ENCODE measurements at places on chromosomes 5 and 9. TPM values are rescaled to one million over a fixed set of nuclear protein-coding genes. Genes with fewer than 3 reads are reported as not detected.

GRCh38 chr9:86942281-86943200, 4.8 kb downstream of the GAS1 start:
- DNase-seq, result no peak

DNA sequence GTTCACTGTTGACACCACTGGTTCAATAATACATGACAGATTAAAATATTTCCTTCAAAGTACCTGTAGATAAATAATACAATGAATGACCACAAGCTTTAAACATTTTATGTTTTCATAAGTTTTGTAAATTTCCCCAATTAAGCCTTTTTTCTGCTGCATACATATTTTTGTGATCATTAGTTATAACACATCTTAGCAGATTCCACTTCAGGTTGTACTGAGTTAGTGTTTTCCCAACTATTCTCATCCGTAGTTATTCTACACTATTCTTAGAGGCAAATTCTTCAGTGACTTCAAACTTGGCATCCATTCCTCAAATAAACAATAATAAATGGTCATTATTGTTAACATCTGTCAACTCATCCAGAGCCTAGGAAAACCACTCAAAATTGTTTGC, 100.9 kb downstream of the NRG2 start:
- DNase-seq, result no peak

- no peak for DNase-seq
These were observed 1130.4 kb upstream of the ACO1 start for GRCh38 chr9:31253800-31254762.

DNA sequence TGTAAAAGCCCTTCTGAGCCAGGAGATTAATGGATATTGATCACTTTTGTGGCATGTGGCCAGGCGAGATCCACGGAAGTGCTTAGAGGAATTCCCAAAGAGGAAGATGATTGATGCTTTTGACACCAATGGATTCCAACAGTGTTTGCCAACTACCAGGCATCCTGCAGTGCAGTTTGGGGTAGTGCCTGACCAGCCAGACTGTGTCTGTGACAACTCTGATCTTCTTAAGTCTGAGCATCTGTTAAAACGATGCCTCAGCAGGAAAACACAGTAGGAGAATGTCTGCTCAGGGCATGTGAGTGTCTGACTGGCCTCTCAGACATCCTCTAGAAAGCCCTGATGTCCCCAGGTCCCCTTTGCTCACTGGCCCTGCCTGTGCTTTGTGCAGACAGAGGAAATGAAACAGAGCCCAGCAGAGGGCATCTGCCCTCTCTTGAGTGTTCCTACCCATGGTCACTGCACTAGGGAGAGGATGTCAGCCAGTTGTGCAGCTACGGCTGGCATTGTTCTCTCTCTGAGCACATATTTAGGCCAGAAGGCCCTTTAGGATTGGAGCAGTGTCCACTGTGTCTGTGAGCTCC, 57.0 kb downstream of the TRPC7 start:
- no peak for DNase-seq

DNA sequence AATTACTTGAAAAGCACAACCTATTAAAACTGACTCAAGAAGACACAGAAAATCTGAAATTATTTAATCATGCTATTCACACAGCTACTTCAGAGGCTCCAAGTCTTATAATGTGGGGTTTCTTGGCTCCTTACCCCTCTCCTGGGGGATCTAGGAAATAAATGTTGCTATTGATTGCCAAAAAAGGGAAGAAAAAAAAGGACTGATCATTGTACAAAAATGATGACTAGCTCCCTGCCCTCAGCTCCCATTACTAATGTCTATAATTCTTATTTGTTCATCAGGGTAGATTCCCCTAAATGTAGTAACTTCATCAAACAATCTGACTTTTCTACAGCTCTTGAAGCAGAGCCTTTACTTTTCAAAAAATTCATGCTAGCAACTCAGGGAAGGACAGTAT, 3.3 kb upstream of the SMC5 start:
- DNase-seq, result no peak

- no peak for DNase-seq
These were observed 78.6 kb downstream of the SH3RF2 start for GRCh38 chr5:146015001-146015400.

GALNT10 gene
- 19.8 TPM for total RNA-seq

NR4A3 gene
- not detected for total RNA-seq

CDHR2 gene
- 0.23 TPM for total RNA-seq

MLANA gene
- total RNA-seq, result not detected
